ENCODE measurements at places on chromosomes 5 and 9.

DNA sequence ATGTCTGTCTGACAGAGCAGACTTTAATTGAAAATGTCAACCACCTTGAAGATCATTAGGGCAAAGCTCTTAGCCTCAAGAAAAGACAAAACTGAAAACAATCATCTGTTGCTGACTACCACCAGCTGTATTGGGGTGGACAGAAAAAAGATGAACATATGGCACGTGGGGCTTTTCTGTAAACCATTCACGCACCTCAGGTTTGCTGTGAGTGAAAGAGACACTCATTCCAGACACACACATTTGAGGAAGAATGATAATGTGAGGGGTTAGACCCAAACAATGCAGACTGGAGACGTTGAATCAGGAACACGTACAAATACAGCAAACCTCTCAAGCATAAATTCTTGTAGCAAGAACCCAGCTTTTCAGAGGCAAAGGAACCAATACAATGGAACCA is 158.7 kb downstream of the EBF1 start:
- no peak for DNase-seq

GRCh38 chr5:89064736-89065135 is 181.8 kb upstream of the MEF2C start:
- no peak for DNase-seq

DNA sequence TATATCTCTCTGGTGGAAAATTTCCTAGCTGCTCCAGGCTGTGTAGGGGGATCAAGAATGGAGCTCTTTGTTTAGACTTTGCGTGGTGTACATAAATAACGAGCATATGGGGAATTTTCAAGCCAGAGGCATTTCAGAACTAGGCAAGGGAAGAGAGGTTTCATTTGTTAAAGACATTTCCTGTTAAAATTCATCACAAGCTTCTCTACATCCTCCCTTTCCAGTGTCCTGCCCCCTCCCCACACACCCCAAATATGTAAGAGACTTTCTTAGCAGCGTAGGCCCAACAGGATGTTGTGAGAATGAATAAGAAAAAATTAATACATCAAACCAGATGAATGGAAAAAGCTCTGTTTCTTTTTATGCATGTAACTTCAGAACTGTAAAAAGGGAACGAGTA is 150.3 kb downstream of the GPBP1 start:
- no peak for DNase-seq

GRCh38 chr9:11340654-11341053 is 727.9 kb upstream of the PTPRD start:
- DNase-seq, result no peak

DNA sequence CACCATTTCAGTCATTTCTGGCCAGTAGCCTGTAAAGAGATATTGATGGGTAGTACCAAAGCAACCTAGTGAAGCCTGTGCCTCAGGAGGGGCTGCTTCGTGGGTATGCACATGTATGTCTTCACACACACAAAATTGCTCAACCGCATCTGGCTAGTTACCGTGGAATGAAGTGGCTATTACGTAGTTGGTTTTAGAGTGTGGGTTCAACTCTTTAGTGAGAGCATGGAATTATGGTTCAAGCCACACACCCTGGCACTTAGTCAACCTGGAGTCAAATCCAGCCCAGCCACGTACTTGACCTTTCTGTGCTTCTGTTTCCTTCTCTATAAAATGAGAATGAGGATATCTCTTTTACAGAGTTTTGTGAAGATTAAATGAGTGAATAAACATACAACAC is 174.9 kb downstream of the TTC39B start:
- no peak for DNase-seq

DNA sequence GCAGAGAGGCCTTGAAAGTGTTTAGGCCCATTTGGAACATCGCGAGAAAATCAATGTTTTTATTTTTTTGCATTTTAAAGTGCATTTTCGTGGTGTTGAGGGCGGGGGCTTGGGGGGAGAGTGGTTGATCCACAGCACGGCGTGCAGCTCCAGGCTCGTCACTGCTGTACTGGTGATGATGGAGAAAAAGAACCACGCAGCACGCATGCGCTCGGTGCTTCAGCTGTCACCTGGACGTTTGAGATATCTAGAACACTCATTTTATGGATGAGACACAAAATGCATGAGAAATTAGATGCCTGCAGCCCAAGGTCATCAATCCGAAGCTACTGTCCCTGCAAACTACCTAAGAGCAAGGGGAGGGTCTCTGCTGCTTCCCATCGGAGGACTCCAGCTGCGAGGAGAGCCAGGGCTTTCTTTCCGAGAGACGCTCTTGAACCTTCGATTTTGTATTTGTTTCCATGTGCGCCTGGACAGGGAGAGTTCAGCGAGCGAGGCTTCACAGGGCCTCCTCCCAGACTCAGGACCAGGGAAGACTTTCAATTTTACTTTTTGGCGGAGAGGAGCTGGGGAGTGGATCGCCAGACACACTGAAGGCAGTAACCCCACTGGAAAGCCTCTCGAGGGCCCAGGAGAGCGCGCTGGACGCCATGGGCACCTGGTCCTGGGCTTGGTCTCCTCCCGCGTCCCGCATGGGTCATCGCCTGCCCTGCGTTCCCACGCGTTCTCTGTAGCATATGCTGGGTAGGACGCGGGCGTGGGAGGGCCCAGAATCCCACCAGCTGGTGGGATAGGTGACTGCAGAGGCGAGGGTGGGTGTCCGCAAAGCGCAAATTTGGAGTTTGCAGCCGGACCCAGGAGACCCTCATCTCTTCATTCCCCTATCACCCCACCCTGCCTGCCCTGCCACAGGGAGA is 2.5 kb downstream of the DMRT2 start:
- DNase-seq, result no peak

Data from SK-N-SH (cell line).